ENCODE measurements at places on chromosomes 6 and 20.

DNA sequence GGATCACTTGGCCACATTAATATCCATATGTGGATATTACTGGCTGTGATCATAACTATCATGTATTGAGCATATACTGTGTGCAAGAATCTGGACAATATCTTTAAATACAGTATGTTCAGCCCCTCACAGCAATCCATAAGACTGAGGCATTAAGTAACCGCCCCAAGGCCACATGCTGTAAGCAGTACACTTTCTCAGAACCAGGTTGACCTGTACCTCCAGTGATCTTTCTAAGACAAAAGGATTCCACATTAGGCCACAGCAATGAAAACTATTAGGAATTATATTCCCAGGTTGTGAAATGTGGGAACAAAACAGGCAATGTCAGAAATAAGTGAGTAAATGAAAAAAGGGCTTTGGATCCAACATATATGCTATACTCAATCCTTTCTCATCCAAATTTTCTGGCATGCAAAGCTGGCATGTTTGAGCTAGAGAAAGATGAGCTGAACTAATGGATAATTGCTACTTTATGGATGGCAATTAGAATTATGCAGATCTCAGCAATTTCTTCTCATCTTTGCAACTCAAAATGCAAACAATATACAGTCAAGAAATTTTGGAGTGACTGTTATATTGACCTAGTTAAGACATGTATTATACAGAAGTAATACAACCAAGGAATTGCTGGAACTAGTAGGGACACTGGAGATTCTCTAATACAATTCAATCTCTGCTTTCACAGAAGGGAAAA lies 86.9 kb downstream of the KIF6 start:
- no peaks in the 10 kb centered on the region for H3K27me3 ChIP-seq
- no peak overlapping the region for H3K4me3 ChIP-seq
- no peak overlapping the region for H3K27ac ChIP-seq

GRCh38 chr6:121157906-121158305 lies 176.4 kb downstream of the TBC1D32 start:
- no peak for DNase-seq
- H3K4me1 ChIP-seq, result peaks cover 5% of the 10 kb centered on the region
- H3K36me3 ChIP-seq, result peaks cover 58% of the 10 kb centered on the region
- H3K4me3 ChIP-seq, result no peak overlapping the region
- H3K27ac ChIP-seq, result no peak overlapping the region
- H3K27me3 ChIP-seq, result no peaks in the 10 kb centered on the region

GRCh38 chr6:119116712-119117281 lies 38.3 kb upstream of the FAM184A start:
- no peak for DNase-seq
- no peak overlapping the region for H3K27ac ChIP-seq
- peaks cover 12% of the 10 kb centered on the region for H3K27me3 ChIP-seq
- H3K36me3 ChIP-seq, result no peaks in the 10 kb centered on the region
- peaks cover 4% of the 10 kb centered on the region for H3K4me1 ChIP-seq

DNA sequence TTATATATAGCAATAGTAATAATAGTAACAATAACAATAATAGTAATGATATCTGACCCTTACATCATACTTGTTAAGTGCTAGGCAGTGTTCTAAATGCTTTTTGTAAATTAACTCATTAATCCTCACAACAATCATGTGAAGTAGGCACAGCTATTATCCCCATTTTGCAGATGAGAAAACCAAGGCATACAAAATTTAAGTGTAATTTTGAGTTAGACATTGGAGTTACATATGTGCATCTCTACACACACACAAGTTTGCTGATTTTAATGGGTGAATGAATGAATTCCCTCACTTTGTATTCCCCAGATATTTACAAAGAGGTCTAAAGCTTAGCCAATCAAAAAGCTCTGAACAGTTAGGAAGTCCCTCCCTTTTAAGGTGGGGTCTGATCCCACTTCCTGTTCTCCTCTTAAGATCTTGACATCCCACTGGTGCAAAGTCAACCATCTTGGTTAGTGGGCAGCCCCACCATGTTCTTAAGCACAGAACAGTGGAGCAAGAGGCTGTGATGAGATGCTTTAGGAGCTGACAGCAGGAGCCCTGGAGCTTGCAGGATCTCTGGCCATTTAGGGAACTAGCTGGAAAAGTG lies 85.3 kb upstream of the FOXP4 start:
- DNase-seq, result no peak
- H3K27ac ChIP-seq, result no peak overlapping the region
- no peaks in the 10 kb centered on the region for H3K36me3 ChIP-seq
- peaks cover 22% of the 10 kb centered on the region for H3K4me1 ChIP-seq

GRCh38 chr20:34941226-34941625 lies 14.4 kb downstream of the GSS start:
- no peak overlapping the region for H3K27ac ChIP-seq
- no peak overlapping the region for H3K4me3 ChIP-seq
- peaks cover 11% of the 10 kb centered on the region for H3K36me3 ChIP-seq
- no peaks in the 10 kb centered on the region for H3K4me1 ChIP-seq

DNA sequence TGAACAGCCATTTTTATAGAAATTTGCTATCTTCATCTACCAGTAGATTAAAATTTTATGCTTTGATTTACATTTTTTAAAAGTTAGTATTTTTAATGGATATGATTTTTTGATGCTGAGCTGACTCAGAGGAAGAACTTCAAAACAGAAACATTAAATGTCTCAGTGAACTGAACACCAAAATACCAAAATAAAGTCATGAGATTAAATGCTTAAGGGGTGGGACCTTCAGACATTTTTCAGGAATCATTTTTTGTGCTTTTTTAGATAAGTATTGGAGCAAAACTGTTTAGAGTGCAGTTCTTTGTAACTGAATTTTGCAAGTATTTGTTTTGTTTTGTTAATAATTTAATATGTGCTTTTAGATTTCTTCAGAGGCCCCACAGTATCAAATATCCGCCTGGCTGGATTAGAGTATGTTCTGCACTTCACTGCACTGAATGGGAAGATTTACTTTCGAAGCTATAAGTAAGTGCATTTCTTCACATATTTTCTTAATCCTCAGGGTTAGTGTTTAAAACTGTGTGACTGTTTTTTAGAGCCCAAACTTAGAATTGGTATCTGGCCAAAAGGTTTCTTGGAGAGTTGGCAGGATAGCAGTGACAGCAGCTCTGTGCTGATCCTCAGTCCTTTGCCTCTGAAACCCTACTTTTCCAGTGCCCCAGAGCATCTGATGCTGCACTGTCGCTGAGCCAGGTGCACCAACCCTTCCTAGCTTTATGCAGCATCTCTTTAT lies 33.7 kb downstream of the RPF2 start:
- DNase-seq, result no peak
- H3K27ac ChIP-seq, result no peak overlapping the region
- peaks cover 3% of the 10 kb centered on the region for H3K4me1 ChIP-seq
- H3K4me3 ChIP-seq, result no peak overlapping the region

All from neural crest cell (in vitro differentiated cells).